ENCODE measurements at places on chromosomes 2 and 18.

DNA sequence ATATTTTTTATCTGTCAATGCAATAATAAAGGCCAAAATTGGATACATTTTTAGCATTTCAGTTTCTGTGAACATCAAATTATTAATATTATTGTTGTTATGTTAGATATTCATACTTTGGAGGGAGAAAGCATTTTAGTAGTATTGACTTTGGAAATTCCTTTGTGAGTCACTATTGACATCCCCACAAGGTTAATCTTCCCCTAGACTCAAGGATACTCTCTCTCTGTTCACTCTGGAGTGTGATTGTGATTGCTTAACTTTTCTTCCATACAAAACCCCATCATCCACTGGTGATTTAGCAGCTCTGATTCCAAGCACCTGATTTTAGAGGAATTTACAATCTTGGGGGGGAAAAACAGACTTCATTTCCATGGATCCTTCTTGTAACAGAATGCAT is 352.0 kb downstream of the THSD7B start:
- DNase-seq: no peak

- no peak for DNase-seq
Measured at GRCh38 chr2:102451968-102452367, 21.1 kb upstream of the SLC9A4 start.

GRCh38 chr2:84939426-84940087 is 31.4 kb upstream of the KCMF1 start:
- DNase-seq: no peak

DNA sequence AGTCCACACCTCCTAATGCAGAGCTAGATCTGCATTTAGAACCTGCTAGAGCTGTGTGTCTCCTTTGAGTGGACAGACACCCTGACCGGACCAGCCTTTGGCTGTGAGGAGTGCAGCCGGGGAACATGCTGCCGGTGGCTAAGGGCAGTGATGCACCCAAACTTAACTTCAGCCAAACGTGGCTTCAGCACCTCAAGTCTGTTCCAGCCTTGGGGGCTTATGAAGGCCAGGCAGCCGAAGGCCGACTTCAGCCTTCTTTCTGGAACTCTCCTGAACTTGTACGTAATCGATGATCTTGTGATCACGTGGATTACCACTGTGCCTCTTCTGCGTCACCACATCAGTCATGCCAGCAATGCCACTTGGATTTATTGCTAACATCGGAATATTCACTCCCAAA is 49.1 kb downstream of the POMC start:
- DNase-seq: no peak

DNA sequence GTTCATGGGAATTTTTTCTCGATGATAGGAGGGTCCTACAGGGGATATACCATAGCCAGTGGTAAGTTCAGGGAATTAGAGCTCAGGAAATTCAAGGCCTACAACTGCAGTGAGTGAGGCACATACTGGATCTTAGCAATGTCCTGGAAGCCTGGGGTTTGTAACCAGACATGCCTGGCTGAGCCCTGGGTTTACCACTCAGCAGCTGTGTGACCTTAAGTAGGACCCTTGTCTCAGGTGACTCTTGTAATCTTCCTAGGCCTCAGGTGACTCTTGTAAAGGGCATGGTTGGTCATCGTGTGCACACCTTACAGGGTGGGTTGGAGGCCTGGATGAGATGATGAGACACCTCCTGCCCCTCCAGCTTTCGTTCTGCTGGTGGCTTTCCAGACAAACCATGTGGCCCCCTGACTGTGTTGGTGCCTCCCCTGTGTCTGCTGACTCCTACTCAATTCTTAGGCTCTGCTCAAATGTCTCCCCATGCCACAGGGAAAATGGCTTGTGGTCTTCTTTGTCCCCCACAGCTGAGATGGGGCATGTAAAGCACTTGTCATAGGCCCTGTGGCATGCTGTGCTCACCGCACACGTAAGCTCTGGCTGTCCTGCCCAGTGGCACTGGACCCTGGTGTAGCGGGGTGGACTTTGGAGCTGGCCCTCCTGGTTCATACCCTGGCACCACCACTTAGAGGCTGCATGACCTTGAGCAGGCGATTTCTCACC is 94.1 kb downstream of the FHOD3 start:
- DNase-seq: no peak

- no peak for DNase-seq
Measured at GRCh38 chr2:60411295-60411694, 142.2 kb downstream of the BCL11A start.

DNA sequence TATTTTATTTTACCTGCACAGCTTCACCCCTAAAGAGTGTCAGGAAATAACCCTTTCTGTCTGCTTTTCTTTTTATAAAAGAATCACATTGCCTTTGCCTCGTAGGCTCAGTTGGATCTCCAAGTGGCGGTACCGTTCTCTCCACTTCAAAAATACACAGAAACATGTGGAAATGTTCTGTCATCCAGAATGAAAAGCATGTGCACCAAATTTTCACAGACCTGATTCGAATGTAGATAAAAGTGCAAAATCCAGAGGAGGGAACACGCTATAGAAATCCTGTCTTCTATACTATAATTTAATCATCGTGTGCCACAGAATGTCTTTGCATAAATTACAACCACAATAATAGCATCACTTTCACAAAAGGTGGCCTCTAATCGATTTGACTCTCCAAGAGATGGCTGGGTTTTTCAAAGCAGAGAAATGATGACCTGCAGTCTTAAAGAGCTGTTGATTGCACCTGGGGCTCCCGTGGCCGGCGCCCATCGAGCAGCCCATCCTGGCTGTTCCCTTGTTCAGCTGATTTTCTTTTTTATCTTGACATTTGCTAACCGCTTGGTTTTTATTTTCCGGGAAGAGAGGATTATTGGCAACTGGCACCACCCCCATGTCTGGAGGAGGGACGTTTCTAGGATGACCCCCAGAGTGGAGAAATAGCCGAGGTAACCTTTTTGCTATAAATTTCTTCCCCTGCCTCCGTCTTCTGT is 290.2 kb downstream of the SOX11 start:
- no peak for DNase-seq

GRCh38 chr2:102826904-102827303 is 65.1 kb downstream of the TMEM182 start:
- no peak for DNase-seq

DNA sequence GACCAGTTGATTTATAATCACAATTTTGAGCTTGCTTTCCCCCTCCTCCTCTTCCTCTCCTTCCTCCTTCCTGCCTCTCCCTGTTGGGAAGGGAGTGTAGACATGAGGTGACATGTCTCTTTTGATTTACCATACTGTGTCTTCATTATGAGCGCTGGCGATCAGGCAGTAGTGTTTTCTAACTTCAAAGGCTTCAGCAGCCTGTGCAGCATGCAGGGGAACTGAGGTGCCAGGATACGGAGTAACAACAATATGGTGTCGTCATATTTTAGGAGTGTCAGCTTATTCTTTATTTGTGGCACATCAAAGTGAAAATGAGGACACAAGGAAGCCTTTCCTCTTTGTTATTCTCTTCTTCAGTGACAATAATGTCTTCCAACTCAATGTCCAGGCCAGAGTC is 864.2 kb downstream of the SLC4A3 start:
- DNase-seq: no peak

- DNase-seq: no peak
Measured at GRCh38 chr2:230877759-230878598, 13.2 kb downstream of the ITM2C start.

GRCh38 chr18:74299746-74300145 is 8.0 kb upstream of the CYB5A start:
- DNase-seq: no peak

DNA sequence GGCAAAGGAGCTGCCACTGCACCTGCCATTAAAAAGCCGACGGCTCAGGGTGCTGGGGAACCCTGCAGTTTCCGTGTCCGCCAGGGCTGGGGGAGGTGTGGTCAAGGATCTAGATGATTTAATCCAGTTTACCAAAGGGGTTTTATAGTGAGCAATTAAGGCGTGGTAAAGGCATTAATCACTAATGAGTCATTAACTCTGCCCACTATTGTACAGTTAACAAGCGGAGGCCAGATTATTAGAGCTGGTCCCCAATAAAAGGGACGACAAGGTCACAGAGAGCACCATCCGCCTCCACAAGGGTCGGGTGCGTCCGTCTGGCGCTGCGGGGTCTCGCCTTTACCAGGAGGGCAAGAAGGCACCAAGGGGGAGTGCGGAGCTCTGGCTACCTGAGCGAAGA is 9.6 kb downstream of the RAX start:
- DNase-seq: no peak

- no peak for DNase-seq
Measured at GRCh38 chr2:177772529-177772928, 300.0 kb downstream of the PDE11A start.

GRCh38 chr2:144825331-144826020 is 305.6 kb upstream of the ZEB2 start:
- no peak for DNase-seq

GRCh38 chr2:50591642-50592041 is 440.3 kb downstream of the NRXN1 start:
- DNase-seq: no peak

DNA sequence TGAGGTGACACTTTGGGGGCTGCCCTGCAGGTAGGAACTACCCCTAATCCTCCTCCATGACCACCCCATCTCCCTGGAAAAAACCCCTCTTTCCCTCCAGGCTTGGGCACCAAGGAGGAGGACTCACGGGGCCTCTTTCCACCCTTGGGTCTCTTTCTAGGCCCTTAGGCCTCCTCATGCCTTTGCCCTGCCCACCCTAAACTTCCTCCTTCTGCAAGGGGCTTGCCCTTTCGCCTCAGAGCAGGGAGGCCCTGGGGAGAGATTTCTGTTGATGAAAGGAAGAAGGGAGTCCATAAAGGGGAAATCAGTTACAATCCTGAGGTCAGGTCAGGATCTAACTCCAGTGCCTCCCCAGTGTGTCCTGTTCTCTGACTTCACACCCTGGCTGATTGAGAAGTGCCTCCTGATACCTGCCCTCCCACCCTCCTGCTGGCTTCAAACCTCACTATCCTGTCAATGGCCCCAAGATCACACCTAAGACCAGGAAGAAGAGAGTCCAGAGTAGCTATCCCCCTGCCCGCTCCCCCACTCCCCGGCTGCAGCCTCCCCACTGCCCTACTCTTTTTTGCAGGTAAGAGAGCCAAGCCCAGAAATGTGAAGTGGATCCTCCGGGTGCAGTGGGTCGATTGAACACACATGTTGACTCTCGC is 16.7 kb upstream of the TNS1 start:
- no peak for DNase-seq

- DNase-seq: no peak
Measured at GRCh38 chr2:207227062-207227748, 61.5 kb upstream of the KLF7 start.

GRCh38 chr2:161625314-161625919 is 1.2 kb downstream of the SLC4A10 start:
- DNase-seq: no peak

DNA sequence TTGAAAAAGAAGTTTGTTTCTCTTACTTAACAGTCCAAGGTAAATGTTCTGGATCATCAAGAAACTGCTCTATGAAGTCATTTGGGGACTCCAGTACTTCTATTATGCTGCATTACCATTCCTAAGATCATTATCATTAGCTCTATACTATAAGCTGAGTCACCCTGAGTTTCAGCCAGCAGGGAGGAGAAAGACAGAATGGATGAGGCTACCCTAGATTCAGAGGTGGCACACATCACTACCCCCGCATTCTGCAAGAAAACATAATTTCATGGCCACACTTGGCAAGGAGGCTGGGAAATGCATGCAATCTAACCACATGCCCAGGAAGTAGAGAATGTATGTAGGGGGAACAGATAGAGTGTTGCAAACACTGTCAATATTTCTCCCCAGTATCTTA is 16.6 kb upstream of the LNPK start:
- peak; percentile 17 for DNase-seq

- no peak for DNase-seq
Measured at GRCh38 chr18:35694808-35695207, 113.3 kb downstream of the GALNT1 start.

DNA sequence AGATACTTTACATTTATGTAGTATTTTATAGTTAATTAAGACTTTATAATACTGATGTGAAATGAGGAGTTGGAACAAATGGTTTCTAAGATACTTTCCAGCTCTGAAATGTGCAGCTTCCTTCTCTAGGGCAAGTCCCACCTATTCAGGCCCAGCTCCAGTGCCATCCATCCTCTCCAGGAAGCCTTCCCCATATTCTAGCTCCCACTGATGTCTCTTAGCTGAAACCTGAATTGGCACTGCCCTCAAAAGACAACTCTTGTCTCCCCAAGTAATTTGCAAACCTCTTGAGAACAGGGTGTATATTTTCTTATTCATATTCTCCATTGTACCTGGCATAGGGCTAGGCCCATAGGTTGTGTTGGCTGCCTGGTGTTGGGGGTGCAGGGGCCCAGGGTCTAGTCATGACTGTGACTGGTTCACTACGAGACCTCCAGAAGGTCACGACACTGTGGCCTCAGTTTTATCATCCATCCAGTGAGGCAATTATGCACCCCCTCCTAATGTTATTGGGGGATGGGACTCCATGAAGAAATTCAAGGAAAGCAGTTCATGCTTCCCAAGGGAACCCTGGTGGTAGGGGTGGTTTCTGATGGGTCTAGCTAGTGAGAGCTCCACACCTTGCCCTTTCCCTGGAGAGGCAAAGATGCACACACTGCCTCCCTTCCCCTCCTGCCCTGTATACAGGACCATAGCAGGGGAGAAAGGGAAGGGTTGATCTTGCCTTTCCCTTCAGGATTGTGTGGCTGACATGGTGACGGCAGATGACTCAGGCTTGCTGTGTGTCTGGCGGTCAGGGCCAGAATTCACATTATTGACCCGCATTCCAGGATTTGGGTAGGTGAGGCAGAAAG is 2.8 kb downstream of the WDR54 start:
- DNase-seq: no peak

GRCh38 chr2:172673056-172673683 is 62.5 kb upstream of the RAPGEF4 start:
- no peak for DNase-seq

DNA sequence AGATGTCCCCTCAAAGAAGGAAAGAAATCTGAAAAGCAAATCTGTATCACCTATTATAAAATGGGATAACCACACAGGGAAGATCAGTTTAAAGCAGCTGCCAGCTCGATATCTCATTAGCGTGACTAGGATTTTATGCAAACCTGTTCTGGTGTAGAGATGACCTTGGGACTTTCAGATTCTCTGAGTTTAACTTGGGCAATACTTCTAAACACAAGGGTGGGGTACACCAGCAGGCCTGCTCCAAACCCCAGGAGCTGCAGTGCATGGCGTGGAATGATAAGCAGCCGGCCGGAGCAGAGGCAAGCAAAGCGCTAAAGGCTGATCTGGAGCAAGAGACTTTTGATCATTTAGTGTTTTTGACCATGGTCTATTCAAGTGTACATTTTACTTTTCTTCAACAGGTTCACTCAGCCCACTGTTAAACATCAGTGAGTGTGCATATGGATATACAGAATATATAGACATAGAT is 4.7 kb downstream of the SERTAD2 start:
- no peak for DNase-seq

GRCh38 chr2:73536133-73536840 is 105.9 kb downstream of the NAT8 start:
- no peak for DNase-seq

- peak; percentile 8 for DNase-seq
Measured at GRCh38 chr2:74887445-74887951, 53.6 kb downstream of the HK2 start.

DNA sequence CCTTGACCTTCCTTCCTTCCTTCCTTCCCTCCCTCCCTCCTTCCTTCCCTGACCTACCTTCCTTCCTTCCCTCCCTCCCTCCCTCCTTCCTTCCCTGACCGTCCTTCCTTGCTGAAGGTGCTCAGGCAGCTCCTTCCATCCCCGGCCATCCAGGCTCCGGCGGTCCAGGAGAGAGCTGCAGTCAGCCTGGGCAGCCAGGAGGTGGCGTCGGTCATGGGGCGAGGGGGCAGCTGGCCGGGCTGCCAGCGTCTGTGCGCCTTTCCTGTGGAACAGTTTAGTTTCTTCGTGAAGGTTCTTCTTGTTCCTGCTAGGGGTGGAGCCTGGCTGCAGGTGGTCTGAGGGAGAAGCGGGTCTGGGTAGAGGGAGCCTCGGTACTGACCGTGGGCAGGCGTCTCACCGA is 15.7 kb downstream of the GPR35 start:
- no peak for DNase-seq
